ENCODE measurements at places on chromosomes 6 and 20. TPM values are rescaled to one million over a fixed set of nuclear protein-coding genes. Genes with fewer than 3 reads are reported as not detected.

- DNase-seq, result no peak
Measured at GRCh38 chr6:498795-499231, 107.3 kb downstream of the IRF4 start.

GRCh38 chr20:3673221-3674070, 8.4 kb downstream of the ADAM33 start:
- DNase-seq, result no peak

DNA sequence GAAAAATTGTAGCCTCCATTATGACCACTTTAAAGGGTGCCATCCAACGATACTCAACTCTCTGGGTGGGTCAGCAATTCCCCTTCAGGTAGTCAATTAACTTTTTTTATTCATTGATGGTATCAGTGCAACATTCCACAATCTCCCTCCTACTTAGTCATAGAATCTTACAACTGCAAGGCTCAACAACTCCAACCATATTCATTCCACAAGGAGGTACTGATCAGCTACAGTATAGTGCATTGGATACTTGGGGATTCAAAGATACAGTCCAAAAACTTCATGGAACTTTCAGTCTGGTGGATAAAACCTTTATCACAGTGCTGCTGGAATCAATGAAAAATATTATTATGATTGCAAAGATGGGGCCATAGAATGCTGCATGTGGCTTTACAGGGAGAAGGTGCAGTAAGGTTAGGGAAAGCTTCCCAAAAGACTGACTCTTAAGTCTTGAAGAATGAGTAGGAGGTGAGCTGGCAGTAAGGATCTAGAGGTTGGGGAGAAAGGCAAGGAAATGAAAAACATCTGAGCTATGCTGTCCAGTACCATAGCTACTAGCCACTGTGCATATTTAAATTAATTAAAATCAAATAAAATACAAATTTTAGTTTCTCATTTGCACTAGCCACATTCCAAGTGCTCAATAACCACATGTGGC, 314.7 kb upstream of the PRDM1 start:
- DNase-seq, result no peak

The ZC2HC1B gene
- total RNA-seq, result not detected

DNA sequence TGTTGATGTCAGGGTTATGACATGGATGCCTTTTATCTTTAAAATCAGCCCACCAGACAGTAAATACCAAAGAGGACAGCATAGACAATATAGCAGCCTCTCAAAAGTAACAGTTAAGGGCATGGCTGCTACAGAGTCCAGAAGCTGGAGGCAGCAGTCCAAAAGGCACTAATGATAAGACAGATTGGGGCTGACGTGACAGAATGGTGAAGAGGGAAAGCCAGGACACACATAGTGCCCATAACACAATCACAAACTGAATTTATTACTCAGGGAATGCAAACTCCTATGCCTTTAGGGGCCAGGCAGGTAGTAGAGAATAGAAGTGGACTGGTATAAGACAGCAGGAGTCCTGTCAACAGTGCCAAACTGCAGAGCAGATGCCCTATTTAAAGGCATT, 40.7 kb downstream of the TP53INP2 start:
- no peak for DNase-seq

The SLC32A1 gene
- not detected for total RNA-seq

The PTCRA gene
- 0.72 TPM for total RNA-seq

DNA sequence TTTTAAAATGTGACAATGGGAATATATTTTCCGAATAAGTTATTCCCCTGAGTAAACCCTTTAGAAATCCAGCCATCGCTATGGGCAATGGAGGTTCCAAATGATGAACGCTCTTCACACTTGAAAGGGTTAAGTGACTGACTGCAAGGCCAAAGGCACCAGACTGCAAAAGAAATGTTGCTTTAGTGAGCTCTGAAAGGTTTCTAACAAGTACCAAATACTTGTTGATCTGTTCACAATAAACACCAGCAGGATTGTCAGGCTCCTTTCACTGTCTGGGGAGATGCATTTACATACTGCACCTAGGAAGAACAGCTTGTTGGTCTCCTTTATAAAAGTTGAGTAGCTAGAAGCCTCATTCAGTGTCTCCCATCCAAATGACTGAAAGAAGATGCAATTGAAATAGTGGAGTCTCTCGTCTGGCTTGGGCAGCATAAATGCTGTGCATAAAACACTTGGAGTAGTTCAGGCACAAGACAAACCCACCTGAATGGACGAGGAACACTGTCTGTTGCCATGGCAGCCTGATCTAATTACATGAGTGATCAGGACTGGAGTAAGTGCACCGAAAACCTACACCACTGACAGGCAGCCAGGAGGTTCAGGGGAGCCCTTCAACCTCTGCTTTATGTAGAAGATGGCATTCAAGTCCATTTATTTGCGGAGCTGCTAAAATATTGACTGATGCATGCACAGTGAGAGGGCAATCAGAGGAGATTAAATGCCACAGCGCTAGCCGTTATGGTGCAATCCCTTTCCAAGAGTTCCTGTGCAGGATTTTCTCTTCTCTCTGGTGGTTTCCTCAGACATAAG, 2.9 kb downstream of the ATXN1 start:
- no peak for DNase-seq

The THBS2 gene
- total RNA-seq, result 53.5 TPM

- no peak for DNase-seq
Measured at GRCh38 chr6:168526841-168527281, 85.9 kb downstream of the SMOC2 start.

GRCh38 chr6:126112171-126112632, 125.9 kb downstream of the TRMT11 start:
- no peak for DNase-seq

GRCh38 chr6:147691446-147691845, 183.0 kb downstream of the SAMD5 start:
- DNase-seq, result no peak

- DNase-seq, result no peak
Measured at GRCh38 chr6:55449225-55449624, 122.0 kb downstream of the GFRAL start.

The PPP1R14C gene
- 1.1 TPM for total RNA-seq

The SLC23A2 gene
- total RNA-seq, result 22.9 TPM

The RPN2 gene
- total RNA-seq, result 168 TPM

The PRELID3B gene
- total RNA-seq, result 71.1 TPM

DNA sequence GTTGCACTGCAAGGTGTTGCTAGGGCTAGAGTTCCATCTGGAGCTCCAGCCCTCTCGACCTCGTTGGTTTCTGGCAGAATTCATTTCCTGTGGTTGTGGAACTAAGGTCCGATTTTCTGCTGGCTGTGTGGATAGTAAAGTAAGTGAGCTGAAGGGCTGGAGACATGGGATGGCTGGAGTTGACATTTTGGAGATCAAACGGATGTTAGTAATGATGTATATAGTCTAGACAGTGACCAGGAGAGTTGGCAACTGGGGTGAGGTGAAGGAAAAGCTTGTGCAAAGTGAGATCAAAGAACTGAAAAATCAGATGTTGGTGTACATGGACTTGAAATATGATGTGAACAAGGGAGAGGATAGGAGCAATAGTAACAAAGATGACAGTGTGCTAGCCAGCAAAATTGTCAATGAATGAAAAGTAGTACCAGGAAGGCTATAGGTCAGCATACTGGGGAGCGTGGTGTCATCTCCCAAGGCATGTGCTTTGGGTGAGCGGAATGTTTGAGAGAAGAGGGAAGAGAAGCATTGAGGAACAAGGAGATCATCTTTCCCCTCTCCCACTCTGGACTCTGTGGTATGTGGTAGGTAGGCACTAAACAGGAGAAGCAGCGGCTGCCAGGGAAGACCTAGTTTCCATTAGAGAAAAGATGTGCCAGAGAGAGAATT, 7.8 kb downstream of the QRSL1 start:
- no peak for DNase-seq

The UNC93A gene
- not detected for total RNA-seq

DNA sequence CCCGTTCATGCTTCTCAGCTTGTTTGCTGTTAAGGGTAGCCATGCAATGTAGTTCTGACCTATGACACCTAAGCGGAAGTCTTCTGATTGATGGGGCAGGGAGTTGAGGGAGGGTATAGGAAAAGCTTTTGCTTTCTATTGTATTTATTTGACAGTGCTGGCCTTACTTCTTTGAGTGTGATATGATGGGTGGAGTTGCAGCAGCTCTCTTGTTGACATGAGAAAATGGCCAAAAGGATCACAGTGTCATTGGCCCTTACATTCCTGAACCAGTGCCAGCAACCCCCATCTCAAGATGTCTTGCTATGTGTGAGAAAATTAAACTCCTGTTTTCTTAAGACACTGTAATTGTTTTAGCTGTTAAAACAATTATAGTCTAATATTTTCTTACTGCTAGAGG, 117.5 kb downstream of the SAMD5 start:
- no peak for DNase-seq

The HLA-DMB gene
- total RNA-seq, result 18.4 TPM

- DNase-seq, result no peak
Measured at GRCh38 chr20:23146857-23147637, 60.9 kb upstream of the CD93 start.

GRCh38 chr6:34242252-34243130, 5.8 kb downstream of the HMGA1 start:
- no peak for DNase-seq

DNA sequence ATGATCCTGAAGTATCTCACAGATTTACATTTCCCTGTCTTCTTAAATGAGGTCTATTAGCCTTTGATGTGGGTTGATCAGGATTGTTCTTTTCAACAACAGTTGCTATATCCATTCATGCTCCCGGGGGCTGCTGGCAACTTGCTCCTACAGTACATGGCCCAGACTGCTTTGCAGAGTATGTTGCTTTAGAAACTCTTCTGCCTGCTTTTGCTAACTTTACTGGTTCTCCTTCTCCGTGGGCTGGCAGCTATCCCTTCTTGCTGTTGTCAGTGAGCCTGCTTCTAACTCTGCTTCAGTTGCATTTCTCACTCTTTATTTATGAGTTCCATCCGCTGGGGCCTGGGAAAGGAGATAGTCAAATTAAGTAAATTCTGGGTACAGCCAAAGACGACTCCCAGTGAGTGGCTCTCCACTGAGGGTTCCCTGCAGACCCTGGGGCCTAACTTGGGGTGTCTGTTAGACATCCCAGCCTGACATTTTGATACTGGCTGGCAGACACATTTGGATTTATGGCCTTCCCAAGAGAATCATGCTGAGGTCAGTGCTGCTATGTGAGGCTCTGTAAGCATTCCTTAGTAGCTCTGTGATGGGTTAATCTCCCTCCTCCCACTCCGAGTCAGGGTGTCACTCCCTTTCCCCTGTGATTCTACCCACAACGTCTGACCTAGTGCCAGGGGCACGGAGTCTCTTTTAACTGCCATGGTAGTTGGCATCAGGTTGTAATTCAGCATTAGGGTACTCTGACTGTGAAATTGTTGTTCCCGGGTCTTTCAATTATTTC, 73.6 kb downstream of the SLX4IP start:
- no peak for DNase-seq

The HDGFL1 gene
- total RNA-seq, result not detected

The CDH22 gene
- 0.24 TPM for total RNA-seq

The EXOC2 gene
- total RNA-seq, result 32.3 TPM

GRCh38 chr6:169289619-169290339, 36.1 kb upstream of the THBS2 start:
- no peak for DNase-seq

- no peak for DNase-seq
Measured at GRCh38 chr6:66555082-66555481, 848.1 kb upstream of the EYS start.

DNA sequence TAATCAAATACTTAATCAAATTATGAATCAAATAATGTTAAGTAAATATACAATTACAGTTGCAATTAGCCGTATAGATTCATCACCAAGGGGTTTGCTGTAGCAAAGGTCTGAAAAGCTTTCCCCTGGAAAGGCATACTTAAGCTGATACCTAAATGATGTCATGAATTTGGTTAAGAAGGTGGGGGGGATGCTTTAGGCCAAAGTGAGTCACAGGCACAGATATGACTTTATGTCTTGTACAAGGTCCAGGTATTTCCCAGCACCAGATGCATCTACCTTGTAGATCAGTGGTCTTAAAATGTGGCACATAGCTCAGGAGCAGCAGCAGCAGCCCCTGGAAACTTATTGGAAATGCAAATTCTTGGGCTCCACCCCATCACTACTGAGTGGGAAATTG, 557.3 kb upstream of the CDH4 start:
- DNase-seq, result no peak

GRCh38 chr6:143522039-143522600, 10.6 kb upstream of the FUCA2 start:
- no peak for DNase-seq

DNA sequence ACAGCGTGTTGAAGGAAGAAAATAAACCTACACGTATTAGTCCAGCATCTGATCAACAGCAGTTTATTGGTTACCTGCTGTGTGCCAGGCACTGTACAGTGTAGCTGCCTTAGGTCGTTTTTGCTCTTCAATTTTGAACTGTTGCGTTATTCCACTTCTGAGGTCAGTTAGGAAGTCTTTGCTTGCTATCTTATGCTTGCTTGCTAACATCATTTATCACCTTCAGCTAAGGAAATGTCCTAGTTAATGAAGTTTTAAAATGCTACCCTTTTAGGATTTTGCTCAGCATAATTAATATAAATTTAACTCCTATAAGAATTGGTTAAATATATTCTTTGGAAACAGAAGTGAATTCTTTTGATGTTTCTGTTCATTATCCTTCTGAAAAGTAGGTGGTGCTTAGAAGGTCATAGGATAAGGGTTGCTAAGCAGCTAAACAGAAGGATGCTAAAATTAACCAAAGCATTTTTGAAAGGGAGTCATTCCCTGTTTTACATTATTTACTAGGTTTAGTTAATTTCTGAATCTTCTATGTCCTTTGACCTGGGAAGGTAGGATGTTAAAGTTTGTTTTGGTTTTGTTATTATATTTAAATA, 3.4 kb downstream of the RREB1 start:
- no peak for DNase-seq

- DNase-seq, result no peak
Measured at GRCh38 chr6:144250276-144250675, 34.9 kb upstream of the UTRN start.

DNA sequence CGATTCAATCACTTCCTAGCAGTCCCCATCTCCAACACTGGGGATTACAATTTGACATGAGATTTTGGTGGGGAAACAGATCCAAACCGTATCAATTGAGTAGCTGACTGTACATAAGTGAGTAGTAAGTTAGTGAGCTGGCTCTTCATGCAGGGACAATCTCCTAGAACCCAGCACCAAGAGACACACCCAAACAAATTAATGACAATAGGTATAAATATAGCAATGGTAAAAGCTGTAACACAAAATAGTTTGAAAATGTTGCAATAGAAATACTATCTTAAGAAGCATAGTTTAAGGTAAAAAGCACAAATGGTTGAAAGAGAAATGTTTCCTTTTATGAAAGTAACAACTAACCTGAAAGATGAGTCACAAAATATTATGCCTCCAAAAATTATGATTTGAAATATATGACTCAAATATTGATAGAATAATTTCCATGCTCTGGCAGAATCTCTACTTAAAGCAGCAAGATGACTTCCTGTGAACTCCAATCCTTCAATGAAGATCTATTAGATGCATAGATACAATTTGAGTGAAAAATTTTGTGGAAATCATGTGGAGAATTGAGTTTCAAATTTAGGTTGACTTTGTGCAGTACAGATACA, 5.4 kb upstream of the SIRPB1 start:
- DNase-seq, result no peak

GRCh38 chr6:136655239-136656014, 105.2 kb upstream of the MAP7 start:
- DNase-seq, result no peak

GRCh38 chr20:57808264-57809070, 98.7 kb upstream of the PMEPA1 start:
- DNase-seq, result no peak

GRCh38 chr20:32433311-32434021, 75.3 kb downstream of the ASXL1 start:
- no peak for DNase-seq

The OVOL2 gene
- not detected for total RNA-seq

All from omental fat pad (tissue), 4 donors.